ENCODE measurements at places on chromosomes 2 and 18.

GRCh38 chr18:76524900-76525698, 30.1 kb upstream of the ZNF516 start:
- DNase-seq = no peak

GRCh38 chr2:235293061-235293460, 200.8 kb upstream of the AGAP1 start:
- no peak for DNase-seq

- DNase-seq = no peak
Measured at GRCh38 chr18:36499938-36500337, 202.4 kb downstream of the FHOD3 start.

DNA sequence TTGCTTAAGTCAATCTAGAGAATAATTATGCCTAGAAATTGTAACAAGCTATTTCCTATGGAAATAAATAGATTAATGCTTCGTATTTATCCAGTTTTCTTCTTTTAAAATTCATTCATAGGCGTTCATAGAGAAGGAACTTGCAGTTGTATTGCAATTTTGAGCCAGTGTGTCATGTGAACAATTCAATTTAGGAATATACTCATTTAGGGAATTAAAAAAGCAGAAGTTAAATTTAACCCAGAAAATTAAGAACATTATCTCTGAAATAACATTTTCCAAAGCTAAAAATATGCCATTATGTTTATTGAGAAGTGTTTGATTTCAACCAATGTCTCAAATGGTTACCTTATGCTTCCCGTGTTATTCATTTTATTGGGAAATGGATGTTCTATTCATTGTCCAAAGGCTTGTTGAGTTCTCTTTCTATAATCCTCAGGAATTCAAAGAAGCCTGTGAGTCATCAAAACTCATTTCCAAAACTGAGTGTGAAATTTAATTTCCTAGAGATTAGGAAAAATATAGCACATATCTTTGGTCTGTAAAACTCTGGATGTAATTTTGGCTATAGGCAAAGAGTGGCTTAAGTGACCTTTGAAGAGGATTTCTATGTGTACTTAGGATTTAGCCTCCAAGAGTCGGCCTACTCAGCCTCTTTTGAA, 99.7 kb downstream of the SLC8A1 start:
- no peak for DNase-seq

DNA sequence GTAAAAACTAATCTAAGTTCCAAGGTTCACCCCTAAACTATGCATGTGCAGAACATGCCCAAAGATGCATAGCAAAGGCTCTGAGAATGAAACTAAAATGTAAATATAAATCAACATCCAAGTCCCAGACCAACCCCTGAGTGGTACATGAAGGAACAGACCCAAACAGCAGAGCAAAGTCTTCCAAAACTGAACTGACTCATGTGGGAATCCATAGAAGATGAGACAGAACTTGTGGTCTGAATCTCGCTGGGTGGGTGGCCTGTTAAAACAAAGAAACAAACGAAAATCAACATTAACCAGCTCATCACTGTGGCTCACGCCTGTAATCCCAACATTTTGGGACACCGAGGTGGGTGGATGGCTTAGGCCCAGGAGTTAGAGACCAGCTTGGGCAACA, 29.5 kb upstream of the ATRAID start:
- no peak for DNase-seq

- no peak for DNase-seq
Measured at GRCh38 chr2:175282886-175283285, 101.4 kb upstream of the ATP5MC3 start.

GRCh38 chr2:207854484-207855440, 85.1 kb upstream of the FZD5 start:
- no peak for DNase-seq

- no peak for DNase-seq
Measured at GRCh38 chr2:167833294-167833693, 414.1 kb downstream of the STK39 start.

DNA sequence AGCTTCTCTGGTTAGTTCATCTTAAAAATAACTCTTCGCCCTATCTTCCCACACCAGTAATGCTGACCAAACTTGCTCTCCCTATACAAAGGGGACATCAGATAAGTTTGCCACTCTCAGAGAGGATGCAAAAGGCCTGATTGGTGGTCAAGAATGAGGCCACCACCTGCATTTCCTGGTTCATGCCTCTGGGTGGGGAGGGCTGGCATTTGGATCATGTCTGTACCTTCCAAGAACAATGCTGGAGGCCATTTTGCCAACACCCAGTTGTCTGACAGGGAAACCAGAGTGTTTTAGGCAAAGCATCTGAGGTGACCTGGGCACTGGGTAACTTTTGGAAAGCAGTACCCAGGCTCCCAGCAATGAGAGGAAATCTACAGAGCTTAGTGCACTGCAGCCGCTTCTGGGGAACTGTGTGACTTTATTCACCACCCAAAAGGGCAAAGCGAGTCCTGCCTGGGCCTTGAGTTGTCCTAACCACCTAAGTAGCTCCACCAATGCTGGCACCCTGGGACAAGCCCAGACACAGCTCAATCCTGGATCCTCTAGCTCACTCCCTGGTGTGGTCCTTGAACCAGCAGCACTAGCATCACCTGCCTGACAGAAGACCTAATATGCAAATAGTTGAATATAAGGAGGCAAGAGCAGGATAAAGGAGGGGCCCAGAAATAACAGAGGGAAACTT, 35.1 kb downstream of the CAPN13 start:
- no peak for DNase-seq

DNA sequence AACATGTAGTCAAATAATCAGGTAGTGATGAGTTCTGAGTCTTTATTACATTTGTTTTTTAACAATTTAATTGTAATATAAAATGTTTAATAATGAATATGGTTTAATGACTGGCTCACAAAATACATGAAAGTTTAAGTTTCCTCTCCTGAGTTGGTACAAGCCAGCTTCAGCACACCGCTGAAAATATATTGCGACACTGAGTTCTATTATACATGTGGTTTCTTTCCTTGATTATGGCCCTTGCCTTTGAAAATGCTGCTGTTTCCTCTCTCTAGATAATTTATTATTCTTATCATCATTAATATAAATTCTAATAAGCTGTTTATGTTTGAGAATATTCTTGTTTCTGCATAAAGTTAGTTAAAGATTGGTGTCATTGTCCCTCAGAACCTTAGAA, 249.3 kb downstream of the PARD3B start:
- DNase-seq = no peak

GRCh38 chr2:124112206-124112605, 87.1 kb downstream of the CNTNAP5 start:
- no peak for DNase-seq

- DNase-seq = no peak
Measured at GRCh38 chr2:30661173-30662107, 145.8 kb downstream of the CAPN13 start.

DNA sequence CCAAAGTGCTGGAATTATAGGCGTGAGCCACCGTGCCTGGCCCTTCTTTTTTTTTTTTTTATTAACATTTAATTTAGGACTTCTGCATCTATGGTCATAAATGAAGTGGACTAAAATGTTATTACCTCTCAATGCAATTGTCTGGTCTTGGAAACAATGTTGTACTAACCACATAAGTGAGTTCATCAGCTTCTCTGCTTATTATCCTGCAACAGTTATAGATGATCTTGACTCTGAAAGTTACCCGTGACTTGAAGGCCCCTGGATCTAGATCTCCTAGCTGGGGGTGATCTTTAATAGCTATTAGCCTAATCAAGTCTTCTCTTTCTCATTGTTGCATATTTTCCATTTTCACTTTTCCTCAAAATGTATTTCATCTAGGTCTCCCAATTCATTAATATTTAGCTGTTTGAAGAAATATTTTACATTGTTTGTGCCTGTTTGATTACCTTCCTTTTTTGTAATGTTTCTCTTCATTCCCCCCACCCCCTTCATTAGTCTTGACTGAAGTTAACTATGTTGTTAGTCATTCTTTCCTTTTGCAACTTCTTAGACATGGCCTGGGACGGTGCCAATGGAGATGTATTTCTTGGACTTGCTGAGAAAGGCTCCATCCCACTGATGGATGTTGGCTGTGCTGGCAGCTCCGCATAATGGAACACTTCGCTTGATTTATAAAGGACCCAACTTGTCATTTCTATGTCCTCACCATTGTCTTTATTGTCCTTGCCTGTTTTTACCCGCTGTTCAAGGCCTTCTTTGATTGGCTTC, 141.6 kb upstream of the RIOK3 start:
- DNase-seq = no peak

DNA sequence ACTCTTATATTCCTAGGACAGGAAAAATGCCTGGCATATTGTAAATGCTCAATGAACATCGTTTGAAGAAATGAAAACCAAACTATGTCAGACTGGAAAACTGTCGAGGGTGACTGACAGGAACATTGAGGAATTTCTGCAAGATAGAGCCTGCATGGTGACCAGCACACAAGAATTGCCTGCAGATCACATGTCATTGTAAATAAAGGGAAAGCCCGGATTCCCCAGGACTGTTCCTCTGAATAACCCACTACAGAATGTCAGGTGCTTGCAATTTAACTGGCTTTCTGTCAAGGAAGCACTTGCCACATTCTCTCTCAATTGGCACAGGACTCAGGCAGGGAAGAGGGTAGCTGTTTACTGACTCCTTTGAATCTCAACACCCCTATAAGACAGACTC, 129.0 kb upstream of the REG3G start:
- DNase-seq = no peak

DNA sequence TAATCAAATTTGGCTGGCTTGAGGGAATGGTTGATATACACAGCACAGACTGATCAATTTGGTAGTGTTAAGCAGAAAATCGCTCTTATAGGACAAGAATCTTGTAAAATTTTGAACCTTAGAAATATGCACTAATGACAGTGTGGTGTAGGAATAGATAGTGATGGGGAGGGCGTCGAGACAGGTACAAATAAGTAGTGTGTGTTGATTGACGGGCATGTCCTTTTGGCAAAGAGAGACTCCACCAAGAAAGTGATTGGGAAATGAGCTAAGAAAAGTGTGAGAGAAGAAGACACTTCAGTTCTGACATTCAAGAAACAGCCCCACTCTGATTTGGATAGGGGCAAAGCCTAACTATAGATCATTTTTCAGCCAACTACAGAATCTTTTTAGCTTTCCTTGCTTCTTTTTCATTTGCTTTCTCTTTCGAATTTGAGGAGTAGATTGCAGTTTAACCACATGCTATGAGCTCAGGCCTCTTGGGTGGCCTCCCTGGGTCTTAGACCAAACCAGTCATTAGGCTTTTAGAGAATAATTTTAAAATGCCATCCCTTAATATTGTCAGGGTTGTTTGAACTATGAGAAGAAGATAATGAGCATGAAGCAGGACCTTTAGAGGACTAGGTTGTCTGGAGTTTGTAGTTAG, 127.1 kb downstream of the CERS6 start:
- no peak for DNase-seq

DNA sequence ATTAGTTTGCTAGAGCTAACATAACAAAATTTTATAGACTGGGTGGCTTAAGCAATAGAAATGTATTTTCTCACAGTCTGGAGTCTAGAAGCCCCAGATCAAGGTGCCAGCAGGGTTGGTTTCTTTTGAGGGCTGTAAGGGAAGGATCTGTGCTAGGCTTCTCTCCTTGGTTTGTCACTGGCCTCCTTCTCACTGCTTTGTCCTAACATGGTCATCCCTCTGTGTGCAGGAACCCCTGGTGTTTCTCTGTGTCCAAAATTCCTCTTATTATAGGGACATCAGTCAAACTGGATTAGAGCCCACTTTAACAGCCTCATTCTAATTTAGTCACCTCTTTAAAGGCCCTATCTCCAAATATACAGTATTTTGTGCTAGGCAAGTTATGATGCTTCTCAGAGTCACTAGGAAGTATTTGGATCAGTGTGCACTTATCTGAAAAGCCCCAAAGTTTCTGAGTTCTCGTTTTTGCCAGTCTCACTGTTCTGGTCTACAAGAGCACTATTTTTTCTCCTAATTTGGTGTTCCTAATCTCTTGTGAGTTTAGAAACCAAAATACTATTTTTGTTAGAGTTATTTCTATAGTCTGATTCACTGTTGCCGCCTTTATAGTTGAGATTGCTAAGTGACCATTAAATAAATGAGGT, 29.0 kb downstream of the ZC3H6 start:
- no peak for DNase-seq

DNA sequence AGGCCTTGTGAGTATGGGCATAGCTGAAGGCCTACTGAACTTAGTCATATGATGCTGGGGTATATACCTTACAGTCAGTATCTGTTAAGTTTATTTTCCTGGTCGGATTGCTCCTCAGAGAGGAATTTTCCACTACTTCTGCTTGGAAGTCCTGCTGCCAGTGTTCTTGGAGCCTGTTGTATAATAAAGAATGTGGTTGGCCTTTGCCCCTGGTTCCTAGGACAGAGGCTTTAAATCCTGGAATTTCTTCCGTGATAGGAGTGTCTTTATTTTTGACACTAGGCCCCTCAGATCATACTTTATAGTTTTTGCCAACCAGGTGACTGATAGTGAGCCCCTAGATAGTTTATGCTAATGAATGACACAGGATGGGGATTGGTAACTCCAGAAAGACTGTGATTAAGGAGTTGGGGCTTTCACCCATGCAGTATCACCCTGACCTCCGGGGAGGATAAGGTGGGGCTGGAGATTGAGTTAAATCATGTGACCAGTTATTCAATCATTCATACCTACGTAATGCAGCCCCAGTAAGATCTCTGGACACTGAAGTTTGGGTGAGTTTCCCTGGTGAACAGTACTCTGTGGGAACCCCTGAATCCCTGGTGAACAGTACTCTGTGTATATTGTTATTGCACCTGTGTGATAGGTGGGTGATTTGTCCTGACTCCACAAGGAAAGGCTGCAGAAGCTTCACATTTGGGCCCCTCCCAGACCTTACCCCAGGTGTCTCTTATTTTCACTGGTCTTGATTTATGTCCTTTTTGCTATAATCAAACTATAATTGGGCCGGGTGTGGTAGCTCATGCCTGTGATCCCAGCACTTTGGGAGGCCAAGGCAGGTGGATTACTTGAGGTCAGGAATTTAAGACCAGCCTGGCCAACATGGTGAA, 56.9 kb downstream of the COMMD1 start:
- no peak for DNase-seq

DNA sequence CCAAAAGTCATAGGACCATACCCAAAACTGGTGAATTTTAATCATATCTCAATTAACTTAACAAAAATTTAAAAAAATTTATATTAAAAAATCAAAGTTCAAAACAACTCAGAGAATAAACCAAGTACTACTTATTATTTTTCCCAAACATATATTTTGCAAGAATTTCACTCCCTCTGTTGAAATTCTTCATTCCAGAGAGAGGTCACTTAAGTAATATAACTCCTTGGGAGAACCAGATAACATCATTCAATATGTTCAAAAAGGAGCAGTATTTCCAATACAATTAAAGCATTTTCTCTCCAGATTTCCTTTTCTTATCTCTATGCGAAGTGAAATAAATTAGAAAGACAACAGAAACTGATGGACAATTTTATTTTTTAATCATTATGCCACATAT, 165.9 kb upstream of the RND3 start:
- no peak for DNase-seq

GRCh38 chr2:171141320-171141719, 19.4 kb downstream of the TLK1 start:
- no peak for DNase-seq

- no peak for DNase-seq
Measured at GRCh38 chr2:188573453-188573852, 281.8 kb downstream of the GULP1 start.
